Sciatic nerve (tissue), 2 donors: ENCODE measurements at places on chromosomes 3 and 15. TPM values are rescaled to one million over a fixed set of nuclear protein-coding genes. Genes with fewer than 3 reads are reported as not detected.

The TSPAN3 gene
- 150 TPM for total RNA-seq

The GOLGA6L4 gene
- 9.4 TPM for total RNA-seq

The NR2E3 gene
- not detected for total RNA-seq

The ZNF620 gene
- 6.1 TPM for total RNA-seq

The LYZL4 gene
- total RNA-seq: not detected

The ANKRD63 gene
- total RNA-seq: not detected

The CYP8B1 gene
- total RNA-seq: not detected

GRCh38 chr3:16343101-16343500, 78.1 kb downstream of the OXNAD1 start:
- no peak for DNase-seq

GRCh38 chr3:184183679-184184078, 2.3 kb upstream of the ABCF3 start:
- DNase-seq: no peak

- DNase-seq: no peak
These were observed 21.5 kb upstream of the MTHFS start for GRCh38 chr15:79918278-79918677.

- no peak for DNase-seq
These were observed 386.3 kb upstream of the EPHA6 start for GRCh38 chr3:96428097-96428496.

- DNase-seq: no peak
These were observed 11.6 kb downstream of the GALNT15 start for GRCh38 chr3:16186086-16186485.

DNA sequence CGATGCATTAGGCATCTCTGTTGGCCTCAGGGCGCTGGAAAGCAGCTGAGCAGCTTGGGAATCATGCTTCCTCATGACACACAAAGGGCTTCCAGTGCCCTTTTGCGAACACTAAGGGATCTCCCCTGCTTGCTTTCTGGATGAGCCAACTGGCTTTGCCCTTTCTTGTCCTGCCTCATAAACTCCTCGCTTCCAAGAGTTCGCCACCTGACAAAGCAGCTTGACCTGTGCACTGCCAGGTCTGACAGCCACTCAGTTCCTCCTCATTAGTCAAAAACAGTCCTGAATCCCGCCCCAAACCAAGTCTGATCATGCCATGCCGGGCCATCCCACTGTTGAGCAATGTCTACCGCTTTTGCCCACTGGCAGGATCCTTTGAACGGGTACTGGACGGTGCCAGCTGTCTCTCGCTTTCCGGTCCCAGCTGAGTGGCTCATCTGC, 265.4 kb upstream of the LYSMD4 start:
- peak; percentile 35 for DNase-seq

DNA sequence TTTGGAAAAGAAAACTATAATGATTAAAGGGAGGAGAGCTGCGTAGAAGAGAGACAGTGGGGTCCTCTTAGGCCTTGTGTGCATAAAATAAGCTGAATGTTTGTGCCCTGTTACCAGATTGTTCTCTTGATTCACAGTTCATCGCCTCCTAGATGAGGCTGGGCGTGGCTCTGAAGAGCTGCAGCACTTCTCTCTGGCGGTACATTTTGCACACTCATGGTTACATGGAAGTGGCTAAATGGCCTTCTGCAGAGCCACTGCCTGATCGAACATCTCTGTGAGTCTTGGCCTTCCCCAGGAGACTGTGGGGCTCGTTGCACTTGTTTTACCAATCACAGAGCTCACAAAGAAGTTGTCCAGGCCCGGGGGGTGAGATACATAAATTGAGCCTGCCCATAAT, 208.8 kb downstream of the GABRG3 start:
- DNase-seq: no peak

DNA sequence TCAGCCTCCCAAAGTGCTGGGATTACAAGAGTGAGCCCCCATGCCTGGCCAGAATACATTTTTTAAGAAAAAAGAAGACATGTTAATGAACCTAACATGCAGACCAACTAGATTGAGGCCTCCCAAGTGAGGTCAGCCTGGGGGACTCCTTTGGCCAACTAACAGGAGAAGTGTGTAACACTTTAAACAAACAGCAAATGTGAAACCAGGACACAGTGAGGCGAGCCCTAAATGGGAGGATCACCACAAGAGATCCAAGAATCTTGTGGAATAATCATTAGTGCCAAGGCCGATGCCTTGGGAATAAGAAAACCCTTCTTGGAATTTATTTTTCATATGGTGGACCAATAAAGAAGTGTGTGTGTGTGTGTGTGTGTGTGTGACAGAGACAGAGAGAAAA, 73.9 kb downstream of the ATP10A start:
- DNase-seq: peak; percentile 55

DNA sequence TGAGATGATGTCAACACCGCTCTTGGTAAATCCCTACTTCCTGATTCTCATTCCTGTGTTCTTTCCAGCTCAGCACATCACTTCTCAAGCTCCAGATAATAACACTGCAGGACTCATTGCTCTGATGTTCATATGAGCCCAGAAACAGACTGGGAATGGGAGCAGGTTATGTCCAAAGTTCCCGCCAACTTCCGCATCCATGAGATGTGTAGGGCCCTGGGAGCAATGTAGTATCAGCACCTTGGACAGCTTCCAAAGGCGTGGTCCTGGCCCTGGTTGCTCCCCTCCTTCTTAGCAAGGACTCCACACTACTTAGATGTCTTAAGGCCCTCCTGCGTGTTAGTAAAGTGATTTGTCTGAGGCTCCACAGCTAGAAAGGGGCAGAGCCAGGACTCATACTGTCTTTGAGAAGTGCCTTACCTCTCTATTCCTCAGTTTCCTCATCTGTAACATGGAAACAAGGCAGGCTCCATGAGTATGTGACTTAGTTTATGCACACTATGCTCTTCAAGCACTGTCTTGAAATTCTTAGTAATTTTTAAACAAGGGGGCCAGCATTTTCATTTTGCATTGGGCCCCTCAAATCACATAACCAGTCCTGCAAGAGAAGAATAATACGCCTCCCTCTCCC, 27.9 kb upstream of the SLC6A1 start:
- no peak for DNase-seq

DNA sequence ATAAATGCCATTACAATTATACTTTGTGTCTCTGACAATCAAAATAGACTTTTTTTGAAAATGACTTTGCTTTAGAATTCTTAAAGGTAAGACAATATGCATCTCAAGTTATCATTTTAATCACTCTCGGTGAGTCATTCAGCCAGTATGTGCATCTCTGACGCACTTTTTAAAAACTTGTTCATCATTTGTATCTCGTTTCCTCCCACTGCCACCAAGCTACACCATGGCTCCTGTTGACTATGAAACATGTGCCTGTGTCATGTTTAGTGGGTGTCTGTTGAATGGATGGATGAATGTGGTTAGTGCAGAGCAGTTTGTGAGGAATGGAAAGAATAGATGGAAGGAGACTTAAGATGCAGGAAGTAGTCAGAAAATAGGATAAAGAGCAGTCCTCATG, 68.6 kb downstream of the ARPP21 start:
- no peak for DNase-seq

- no peak for DNase-seq
These were observed 11.3 kb upstream of the C3orf52 start for GRCh38 chr3:112074616-112075497.

GRCh38 chr15:55859681-55860080, 116.7 kb upstream of the PRTG start:
- DNase-seq: no peak
